ENCODE measurements at places on chromosomes 6 and 20. TPM values are rescaled to one million over a fixed set of nuclear protein-coding genes. Genes with fewer than 3 reads are reported as not detected.

Gene SLC25A27
- total RNA-seq, result 36.8 TPM

Gene NRSN1
- not detected for total RNA-seq

- no peak for DNase-seq
Measured at GRCh38 chr6:84522135-84522549, 242.3 kb downstream of the TBX18 start.

GRCh38 chr20:10498200-10498599 lies 63.1 kb downstream of the SLX4IP start:
- no peak for DNase-seq

DNA sequence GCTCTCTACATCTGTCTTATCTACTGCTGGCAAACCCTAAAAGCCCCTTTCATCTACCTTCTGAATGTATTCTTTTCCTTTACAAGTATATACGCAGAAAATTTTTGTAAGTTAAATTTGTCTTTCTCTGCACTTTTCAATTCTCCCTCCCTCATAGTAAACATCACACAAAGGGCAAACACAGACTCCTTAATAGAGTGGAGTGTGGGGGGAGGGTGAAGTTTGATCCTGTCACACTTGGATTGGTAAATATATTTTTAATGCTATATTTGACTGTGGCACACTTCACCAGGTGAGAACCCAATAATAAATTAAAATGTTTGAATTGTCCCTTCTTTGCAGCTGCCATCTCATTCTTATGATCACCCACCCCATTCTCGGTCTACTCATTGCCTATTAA lies 33.2 kb upstream of the PAQR8 start:
- no peak for DNase-seq

DNA sequence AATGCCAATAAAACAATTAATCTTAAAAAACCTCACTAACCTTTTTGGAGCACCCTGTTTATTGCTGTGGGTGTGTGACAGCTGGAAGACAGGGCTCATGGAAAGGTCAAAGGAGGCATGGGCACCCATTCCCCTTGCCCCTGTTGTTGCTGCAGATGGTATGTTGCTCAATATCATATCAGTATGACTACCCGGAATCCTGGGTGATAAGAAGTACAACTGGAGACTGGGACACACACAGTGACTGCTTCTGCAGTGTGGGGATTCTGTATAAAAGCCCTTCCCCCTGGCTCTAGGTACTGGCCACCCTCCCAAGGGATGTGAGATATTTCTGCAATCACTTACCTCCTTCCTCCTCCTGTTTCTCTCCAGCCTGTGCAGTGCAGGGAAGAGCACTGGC lies 47.3 kb upstream of the IL20RA start:
- DNase-seq, result no peak

DNA sequence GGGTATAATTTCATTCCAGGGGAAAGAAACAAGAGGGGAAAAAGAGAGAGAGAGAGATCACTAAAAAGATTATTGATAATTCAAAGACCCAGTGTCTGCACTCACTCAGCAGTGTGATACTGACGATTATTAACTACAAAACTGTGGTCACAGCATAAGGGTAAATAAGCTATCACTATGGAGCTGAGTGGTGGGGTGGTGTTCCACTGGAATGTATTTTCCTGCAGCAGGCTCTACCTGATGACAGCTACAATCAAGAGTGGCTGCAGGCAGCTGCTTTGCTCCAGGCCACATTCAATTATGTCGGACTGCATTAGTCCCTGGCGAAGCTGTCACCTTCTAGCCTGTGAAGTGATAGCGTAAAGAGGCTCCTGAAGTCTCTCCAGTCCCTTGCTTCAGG lies 122.2 kb upstream of the TFAP2D start:
- no peak for DNase-seq

GRCh38 chr6:150875841-150876240 lies 10.3 kb downstream of the MTHFD1L start:
- no peak for DNase-seq

DNA sequence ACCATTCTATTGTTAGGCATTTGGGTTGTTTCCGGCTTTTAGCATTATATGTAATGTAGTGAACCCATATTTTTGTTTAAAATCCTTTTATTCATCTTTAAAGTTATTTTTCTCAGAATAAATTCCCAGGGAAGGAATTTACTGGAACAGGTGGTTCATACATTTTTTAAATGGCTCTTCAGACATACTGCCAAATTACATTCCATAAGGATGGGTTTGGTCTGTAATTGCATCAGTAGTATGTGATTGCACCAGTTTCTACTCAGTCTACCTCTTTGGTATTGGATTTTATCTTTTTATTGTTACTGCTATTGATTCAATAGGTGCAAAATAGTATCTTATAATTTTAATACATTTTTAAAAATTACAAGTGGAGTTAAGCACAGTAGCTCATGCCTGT lies 27.2 kb downstream of the BRPF3 start:
- DNase-seq, result no peak

GRCh38 chr6:100217225-100218012 lies 223.4 kb upstream of the MCHR2 start:
- no peak for DNase-seq

GRCh38 chr20:20658871-20659431 lies 53.5 kb downstream of the RALGAPA2 start:
- no peak for DNase-seq

DNA sequence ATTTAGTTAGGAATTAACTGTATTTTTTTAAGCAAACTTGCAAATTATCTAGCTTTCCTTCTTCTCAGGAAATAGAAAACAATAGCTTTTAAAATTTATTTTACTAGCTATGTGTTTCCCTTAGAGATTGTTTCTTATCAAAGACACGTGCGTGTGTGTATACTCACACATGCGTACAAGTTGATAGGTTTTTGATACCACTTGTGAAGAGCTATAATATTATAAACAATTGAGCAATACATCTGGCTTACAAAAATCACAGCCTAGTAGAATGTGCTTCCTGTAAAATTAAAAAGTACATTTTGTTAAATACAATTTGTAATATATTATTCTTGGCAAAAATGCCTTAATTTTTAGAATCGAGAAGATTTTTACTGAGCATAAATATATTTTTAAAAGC lies 33.9 kb downstream of the COL12A1 start:
- DNase-seq, result no peak

Measured in body of pancreas (tissue), 4 donors.